ENCODE measurements at places on chromosomes 13 and 19.

DNA sequence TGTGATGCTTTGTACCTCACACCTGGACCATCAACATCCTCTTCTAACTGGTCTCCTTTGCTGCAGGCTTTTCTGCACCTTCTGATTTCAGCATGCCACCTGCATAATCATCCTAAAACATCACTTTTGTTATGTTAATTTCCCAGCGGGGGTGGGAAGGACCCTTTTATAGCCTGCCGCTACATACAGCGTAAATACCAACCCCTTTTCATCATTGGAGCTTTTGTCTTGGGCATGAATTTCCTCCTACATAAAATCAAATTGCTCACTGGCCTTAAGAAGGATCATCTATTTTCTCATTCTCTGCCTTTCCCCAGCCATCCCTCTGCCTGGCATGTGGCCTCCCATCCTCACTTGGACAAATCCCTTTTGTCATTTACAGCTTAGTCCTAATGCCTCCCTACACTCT, 124.7 kb downstream of the RBM26 start:
- no peak for DNase-seq

DNA sequence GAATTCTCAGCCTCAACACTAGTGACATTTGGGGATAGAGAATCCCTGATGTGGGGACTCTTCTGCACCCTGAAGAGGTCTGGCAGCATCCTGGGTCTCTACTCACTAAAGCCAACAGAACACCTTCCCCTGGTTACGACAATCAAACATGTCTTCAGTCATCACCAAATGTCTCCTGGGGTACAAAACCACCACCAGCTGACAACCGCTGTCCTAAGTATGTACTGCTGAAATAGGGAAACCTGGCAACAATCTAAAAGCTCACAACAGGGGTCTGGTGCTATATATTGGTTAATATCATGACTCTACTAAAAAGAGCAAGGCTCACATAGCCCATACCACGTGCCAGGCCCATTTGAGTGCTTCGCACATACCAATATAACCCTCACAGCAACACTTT, 13.4 kb downstream of the AKT2 start:
- no peak for DNase-seq

- no peak for DNase-seq
Measured at GRCh38 chr19:15231271-15231670, 977 bp downstream of the EPHX3 start.

DNA sequence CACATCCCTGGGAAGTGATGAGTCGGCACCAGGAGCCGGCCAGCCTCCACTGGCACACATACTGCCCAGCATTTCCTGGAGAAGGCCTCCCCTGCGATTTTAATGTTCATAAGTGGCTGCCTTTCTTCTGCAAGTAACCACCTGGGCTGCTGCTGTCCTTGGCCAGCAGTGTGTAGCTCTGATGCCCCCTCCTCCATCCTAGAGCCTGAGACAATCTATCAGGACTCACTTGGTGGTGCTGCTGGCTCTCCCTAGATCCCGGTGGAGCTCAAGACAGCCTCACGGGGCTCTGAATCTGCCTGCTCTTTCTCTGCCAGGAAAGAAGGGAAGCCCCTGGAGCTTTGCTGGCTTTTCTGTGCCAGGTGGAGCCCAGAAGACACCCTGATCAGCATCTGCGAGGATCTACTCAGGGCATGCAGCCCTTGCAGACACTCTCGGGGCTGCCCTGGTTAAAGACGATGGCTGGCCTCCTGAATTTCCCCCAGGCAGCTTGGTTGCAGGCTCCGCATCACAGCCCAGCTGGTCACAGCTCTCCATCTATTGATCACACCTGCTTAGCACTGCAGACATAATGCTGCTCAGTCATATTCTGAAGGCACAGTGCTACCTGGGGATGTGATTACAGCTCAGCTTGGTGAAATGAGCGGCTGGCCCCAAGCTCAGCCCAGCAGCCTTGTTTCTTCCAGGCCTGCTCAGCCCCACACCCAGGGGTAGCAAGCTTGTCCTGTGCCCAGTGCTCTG, 122.3 kb downstream of the ZDHHC20 start:
- DNase-seq: no peak

- DNase-seq: no peak
Measured at GRCh38 chr19:51457351-51458013, 772 bp downstream of the SIGLEC8 start.

DNA sequence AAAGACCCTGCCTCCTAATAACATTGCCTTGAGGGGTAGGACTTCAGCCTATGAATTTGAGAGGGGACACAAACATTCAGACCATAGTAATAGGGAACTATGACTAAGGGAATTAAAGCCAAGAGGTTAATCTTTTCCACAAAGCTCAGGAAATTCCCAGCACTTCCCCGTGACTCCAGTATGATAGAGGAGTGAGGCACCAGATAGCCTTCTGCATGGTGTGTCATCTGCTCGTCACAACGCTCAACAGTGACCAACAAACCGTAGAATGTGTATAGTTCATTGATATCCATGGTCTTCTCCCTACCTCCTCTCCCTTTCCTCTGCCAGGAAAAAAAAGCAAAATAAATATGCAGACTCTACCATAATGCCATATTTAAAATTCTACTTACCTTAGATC, 64.4 kb downstream of the B3GLCT start:
- DNase-seq: no peak

- no peak for DNase-seq
Measured at GRCh38 chr13:75763512-75763911, 127.4 kb downstream of the LMO7 start.
